GM12892 (cell line): ENCODE measurements at places on chromosomes 16 and 17.
A peak's percentile ranks its signal among the peaks of the same experiment; 100 is the strongest.

GRCh38 chr17:48722915-48723422 is at the start of gene PRAC2:
Gene PRAC2 (plus strand): TSS chr17:48723185. CDS start chr17:48724411, 1,226 bp downstream.
- no peak for DNase-seq

GRCh38 chr17:47660064-47660492 is 10.4 kb downstream of the KPNB1 start:
- no peak for DNase-seq

DNA sequence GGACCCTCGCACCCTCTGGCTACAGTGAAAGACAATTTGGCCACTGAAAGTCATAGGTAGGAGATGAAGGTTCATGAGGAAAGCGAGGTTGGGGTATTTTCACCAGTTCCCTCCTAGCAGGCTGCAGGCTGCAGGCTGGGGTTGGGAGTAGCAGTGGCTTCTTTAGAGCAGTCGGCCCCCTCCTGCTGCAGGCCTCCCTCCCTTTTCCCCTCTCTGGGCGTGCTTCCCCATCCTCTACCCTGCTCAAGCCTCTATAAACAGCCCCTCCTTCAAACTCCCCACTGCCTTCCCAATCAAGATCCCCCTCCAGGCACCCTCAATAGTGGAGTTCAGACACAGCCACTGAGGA is 41.8 kb downstream of the GAS7 start:
- no peak for DNase-seq

DNA sequence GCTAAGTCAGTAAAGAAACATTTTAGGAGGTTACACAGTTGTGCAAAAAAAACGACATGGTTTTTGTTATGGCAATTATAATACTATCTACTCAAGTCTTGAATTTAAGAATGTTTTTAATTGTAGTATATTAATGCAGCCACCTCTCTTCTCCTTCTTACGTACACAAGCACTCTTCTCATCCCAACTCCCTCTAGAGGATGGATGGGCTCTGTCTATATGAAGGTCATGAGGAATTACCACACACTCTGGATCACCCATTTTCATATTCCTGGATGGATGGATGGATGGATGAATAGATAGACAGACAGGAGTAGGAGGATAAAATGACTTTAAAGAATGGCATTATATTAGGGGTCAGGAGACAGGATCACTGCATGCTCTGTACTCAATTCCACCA is 120.0 kb downstream of the PHKB start:
- DNase-seq = no peak

DNA sequence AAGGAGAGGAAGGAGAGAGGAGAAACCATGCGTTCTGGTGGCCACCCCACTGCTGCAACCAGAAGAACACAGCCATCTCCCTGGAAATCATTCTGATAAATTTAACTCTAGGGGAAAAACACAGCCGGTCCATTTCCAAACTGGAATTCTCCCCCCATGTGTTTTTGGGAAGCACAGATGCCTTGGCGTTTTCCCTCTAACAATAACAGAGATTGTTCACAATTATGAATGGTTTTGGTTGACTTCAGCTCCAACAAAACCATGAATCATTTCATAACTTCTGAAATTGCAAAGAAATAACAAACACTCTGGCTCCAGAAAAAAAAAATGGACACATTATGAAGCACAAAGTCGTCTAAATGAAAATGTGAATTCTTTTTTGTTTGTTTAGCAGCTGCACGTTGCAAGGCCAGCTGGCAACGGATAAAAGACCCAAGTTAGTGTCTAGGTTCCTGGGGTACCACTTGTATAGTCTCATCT is 46.2 kb downstream of the GNAO1 start:
- no peak for DNase-seq

DNA sequence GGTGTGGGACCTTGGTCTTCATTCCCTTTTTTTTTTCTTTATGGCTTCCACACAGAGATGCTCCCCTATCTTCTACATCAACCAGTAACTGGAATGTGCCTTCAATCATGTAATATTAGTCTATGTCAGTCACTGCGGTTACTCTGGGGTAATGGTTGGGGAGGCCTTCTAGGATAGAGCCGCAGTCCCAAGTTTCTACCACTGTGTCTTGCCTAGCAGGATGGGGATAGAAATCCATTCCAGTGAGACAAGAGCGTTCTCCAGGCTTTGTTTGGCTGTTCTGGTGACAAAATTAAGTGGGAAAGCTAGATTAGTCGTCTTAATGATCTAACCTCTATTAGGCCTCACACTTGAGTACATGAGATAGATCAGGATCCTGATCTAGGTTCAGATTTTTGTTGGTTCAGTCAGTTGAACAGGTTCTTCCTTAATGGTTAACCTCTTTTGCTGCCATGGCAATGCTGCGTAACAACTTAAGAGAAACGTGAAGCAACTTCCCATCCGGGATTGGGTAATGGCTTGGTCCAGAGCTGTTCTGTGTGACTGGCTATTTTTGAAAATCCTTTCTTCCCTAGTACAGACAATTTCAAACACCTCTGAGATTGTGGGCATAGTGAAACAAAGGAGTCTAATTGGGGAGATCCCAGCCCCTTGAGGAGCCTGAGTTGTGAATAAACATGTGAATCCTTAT is 8.7 kb downstream of the MSL1 start:
- DNase-seq = no peak

GRCh38 chr17:49688848-49689247 is 11.0 kb upstream of the SPOP start:
- DNase-seq = no peak

DNA sequence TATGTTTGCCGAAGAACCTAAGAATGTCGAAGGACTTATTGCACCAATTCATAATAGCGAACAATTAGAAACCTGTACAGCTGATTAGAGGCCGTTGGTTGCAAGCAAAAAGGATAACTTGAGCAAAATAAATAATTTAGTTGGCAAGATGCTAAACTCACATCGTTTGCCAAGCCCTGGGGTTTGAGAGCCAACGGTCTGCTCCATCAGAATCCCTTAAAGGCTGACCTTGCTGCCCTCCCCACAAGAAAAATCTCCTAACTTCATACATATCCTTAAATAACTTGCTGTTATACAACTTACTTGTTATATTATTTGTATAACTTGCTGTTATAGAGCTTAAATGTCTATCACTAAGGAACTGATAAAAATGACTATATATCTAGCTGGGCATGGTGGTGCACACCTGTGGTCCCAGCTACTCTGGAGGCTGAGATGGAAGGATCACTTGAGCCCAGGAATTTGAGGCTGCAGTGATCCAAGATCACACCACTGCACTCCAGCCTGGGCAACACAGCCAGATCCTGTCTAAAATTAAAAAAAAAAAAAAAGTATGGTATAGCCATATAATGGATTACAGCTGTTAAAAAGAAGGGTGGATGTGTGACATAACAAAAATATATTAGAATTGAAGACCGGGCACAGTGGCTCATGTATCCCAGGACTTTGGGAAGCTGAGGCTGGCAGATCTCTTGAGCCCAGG is 1.9 kb upstream of the TRIM37 start:
- DNase-seq = no peak

GRCh38 chr16:46884513-46885293 is 541 bp downstream of the GPT2 start:
- DNase-seq = no peak

DNA sequence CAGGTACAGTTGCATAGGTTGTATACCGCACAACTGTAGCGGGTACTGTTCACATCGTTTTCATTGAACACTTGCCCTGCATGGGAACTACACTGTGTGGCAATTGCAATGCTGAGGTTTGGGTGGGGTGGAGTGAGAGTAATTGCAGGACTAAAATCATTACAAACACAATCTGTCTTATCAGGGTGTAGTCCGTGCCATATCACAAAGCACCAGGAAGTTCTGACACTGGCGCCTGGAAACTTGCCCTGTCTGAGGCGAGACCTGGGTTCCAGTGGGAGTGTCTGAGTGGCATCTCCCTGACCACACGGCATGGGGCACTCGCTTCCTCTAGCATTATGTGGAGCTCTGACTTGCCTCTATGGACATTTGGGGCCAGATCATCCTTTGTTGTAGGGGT is 153.4 kb downstream of the RGS9 start:
- DNase-seq = no peak

DNA sequence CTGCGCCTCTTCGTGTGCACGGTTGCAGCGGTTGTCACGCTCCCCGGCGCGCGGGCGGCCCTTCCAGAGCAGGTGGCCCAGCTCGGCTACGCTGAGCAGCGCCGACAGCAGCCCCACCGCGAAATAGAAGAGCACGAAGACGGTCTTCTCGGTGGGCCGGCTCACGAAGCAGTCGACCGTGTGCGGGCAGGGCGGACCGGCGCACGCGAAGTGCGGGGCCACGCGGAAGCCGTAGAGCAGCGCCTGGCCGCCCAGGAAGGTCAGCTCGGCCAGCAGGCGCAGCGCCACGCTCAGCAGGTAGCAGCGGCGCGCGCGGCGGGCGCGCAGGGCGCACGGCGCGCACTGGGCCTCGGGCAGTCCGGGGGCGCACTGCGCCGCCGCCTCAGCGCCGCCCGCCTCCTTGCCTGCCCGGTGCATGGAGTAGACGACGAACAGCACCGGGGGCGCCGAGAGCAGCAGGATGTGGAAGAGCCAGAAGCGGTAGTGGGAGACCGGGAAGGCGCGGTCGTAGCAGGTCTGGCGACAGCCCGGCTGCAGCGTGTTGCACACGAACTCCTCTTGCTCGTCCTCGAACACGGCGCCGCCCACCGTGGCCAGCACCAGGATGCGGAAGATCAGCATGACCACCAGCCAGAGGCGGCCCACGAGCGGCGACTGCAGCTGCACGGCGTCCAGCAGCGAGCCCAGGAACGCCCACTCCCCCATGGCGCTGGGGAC is 1.3 kb downstream of the GJD3 start:
- peak; percentile 54 for DNase-seq

DNA sequence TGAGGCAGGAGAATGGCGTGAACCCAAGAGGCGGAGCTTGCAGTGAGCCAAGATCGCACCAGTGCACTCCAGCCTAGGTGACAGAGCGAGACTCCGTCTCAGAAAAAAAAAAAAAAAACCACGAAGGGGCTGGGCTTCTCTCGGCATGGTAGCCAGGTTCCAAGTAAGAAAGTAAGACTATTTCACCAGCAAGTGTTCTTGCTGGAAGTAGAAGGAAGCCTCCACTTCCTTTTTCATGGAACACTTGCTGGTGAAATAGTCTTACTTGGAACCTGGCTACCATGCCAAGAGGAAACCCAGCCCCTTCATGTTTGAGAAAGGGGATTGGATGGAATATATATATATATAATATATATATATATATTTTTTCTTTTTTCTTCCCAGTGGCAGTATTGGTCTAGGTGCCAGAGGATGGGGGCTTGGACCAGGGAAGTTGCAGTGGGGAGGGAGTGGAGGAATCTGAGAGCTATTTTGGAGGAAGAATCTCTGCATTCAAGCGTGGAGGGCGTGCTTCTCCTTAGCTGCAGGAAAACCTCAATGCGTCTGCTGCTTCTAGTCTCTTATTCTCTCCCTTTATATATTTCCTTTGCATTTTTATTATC is 7.2 kb upstream of the N4BP1 start:
- no peak for DNase-seq

DNA sequence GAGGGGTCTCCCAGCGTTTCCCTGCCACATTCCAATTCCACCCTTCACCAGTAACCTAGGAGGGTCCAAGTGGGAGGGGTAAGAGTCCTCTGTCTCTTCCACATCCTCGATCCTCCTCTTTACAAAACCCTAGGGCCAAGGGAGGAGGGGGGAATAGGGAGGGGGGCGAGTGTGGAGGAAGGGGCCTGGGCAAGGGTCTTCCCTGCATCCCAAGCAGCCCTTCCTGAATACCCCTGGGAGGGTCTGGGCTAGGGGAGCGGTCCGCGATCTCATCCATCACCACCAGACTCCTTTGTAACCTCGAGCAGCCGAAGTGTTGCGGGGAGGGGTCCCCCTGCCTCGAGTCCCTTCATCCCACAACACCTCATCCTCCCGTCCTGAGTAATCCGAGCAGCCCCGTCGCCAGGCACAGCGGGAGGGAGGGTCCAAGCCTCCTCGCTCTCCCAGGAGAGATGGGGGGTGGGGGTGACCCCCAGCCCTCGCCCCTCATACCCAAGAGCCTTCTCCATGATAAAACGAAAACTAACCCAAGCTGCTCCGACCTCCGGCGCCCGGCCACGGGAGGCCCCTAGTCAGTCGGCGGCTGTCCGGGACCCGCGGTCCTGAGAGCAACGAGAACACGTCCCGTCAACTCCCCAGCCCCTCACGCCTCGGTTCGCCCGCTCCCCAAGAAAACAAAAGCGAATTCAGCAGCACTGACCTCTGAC is 502 bp downstream of the SMPD3 start:
- DNase-seq = no peak

DNA sequence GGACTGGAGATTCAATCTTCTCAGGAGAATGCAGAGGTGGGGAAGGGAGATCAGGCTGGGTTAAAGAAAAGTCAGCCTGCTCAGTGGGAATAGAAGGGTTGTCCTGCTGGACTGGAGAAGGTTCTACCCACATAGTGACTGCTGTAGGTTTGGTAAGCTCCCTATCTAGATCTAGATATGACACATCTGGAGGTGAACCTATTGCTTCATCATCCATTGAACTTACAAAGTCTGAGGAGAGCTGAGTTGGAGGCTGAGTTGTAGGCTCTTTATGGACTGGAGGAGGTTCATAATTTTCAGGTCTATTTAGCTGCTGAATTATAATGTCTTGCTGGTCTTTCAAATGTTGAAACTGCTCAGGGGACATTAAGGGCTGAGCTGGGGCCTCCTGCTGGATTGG is 46.0 kb upstream of the NF1 start:
- DNase-seq = no peak

- DNase-seq = no peak
Measured at GRCh38 chr16:5851393-5851982, 753.9 kb upstream of the EEF2KMT start.

GRCh38 chr17:19386974-19387920 is at the start of gene MFAP4:
Gene MFAP4 (minus strand): TSS chr17:19387190. CDS start chr17:19387155, 35 bp downstream.
- DNase-seq = no peak

DNA sequence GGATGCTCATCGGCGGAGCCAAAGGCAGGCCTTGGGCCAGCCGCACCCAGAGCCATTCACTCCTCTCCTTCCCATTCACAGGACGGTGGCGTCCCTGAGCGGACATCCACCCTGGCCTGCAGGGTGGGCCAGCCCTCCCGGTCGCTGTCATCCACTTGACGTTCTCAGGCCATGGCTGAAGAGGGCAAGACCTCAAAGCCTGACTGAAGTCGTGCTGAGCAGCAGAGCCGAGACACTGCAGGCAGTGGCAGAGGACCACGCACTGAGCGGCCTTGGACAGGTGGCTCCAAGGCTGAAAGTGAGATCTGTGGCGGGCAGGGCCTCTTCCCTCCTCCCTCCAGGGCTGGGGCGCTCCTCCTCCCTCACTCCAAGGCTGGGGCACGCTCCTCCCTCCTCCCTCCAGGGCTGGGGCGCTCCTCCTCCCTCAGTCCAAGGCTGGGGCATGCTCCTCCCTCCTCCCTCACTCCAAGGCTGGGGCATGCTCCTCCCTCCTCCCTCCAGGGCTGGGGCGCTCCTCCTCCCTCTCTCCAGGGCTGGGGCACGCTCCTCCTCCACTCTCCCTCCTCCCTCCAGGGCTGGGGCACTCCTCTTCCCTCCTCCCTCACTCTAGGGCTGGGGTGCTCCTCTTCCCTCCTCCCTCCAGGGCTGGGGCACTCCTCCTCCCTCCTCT is 24.1 kb downstream of the GNPTG start:
- DNase-seq = no peak

GRCh38 chr16:79139799-79140198 is 460.7 kb downstream of the MAF start:
- DNase-seq = no peak

GRCh38 chr17:27764589-27764988 is 35.7 kb downstream of the NOS2 start:
- no peak for DNase-seq

- no peak for DNase-seq
Measured at GRCh38 chr17:17491031-17491471, 5.1 kb downstream of the RASD1 start.

GRCh38 chr16:78022347-78023060 is at the start of gene CLEC3A:
Gene CLEC3A (plus strand): TSS chr16:78022548. CDS start chr16:78022627, 79 bp downstream.
- DNase-seq = no peak
